GDM1 (cell line): ENCODE measurements at places on chromosomes 4 and X.

- no peak for DNase-seq
Measured at GRCh38 chr4:22315628-22316027, 200.2 kb downstream of the ADGRA3 start.

GRCh38 chrX:10728806-10729389 lies 108.5 kb upstream of the MID1 start:
- no peak for DNase-seq

DNA sequence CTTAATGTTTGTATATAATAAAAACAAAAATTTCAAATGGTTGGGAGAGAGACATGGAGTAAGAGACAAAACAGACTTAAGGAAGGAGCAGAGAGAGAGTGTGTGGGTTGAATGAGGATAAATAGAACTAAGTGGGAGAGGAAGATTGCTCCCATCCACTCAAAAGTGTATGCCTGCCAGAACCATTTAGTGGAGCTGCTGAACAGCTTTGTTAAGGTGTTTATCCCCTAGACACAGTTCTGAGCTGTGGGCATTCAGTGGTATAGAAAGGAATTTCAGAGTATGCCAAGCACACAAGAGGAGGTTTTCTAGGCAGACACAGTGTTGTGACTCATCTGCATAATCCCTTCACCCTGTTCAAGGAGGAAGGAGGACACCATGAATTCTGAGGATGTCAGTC lies 508.6 kb upstream of the EPHA5 start:
- DNase-seq, result no peak

DNA sequence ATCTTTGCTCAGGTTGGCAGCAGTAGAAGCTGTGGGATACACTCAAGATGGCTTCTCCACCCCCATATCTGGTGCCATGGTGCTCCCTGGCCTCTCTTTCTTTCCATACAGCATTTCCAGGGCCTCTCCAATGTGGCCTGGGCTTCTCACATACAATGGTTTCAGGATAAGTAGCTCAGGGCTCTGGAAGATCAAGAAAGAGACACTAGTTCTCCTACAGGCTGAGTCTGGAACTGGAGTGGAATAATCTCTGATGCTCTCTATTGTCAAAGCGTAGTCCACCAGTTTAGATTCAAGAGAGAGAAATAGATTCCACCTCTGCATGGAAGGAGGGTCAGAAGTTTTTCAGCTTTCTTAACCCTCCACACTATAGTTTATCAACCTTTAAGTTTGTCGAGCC lies 138.2 kb upstream of the AADAT start:
- DNase-seq, result no peak

DNA sequence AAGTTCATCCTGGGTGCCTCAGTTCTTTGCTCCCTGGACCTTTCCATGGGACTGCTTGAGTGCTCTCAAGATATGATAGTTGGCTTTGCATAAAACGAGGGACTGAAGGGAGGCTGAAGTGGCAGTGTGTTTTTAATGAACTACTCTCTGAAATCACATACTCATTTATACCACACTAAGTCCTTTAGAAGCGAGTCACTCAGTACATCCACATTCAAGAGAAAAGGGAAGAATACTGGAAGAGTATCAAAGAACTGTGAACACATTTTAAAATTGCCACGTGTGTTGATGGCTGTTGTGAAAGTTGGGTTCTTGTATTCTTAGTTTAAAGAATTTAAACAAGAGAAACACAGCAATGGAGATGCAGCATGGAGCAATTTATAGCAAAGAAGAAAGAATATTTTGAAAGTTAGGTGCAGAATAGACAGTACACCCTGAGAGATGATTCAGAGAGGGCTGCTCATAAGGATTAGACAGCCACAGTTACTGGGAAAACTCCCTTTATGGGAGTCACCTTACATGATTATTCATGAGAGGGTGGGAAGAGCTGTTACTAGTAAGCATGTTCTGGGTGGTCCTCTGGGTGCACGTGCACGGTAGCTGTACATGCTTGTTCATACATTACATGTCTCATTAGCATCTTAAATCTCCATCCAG lies 380.7 kb downstream of the ADGRL3 start:
- no peak for DNase-seq

GRCh38 chr4:12487000-12487399 lies 997.1 kb downstream of the RAB28 start:
- no peak for DNase-seq

- DNase-seq, result no peak
Measured at GRCh38 chr4:148998719-148999118, 556.5 kb upstream of the NR3C2 start.

- no peak for DNase-seq
Measured at GRCh38 chr4:83067058-83067639, 32.2 kb downstream of the COPS4 start.

- DNase-seq, result no peak
Measured at GRCh38 chr4:26056406-26056805, 142.4 kb downstream of the SMIM20 start.

- DNase-seq, result no peak
Measured at GRCh38 chrX:72020788-72021187, 110.1 kb downstream of the NHSL2 start.

DNA sequence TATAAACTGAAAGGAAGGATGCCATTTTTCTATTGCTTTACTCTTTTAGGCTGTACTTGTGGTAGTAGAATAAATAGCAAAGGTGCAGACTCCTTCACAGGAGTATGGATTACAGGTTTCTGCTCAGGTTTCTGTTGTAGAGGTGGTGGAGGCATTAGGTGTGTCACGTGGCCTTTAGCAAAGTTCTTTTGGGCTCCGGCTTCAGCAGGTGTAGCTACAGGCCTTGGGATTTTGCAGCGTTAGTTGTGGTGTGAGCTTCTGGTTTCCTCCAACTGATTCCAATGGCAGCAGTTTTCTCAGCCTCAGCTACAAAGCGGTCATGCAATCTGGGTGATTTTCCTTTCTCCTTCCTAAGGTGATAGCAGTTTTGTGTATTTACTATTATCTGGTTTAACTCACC lies 255.8 kb upstream of the GK2 start:
- DNase-seq, result no peak

DNA sequence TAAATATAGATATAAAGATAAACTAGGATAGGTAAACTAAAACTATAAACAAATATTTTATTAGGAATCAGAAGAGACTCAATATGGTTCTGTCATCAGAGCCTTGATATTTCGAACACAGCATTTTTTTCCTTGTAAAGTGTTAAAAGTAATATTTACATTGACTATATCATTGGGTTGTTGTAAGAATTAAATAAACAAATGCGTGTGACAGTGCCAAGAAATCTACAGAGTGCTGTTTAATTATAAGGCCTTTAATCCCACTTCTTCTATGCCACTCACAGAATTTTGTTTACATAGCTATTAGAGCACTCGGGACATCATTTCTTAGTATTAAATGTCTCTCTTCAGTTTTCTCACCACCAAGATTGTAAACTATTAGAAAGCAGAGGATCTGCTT lies 807.4 kb downstream of the FSTL5 start:
- DNase-seq, result no peak

GRCh38 chr4:53575552-53575951 lies 15.7 kb downstream of the LNX1 start:
- no peak for DNase-seq

- DNase-seq, result no peak
Measured at GRCh38 chrX:120677004-120677652, 47.3 kb upstream of the C1GALT1C1 start.

DNA sequence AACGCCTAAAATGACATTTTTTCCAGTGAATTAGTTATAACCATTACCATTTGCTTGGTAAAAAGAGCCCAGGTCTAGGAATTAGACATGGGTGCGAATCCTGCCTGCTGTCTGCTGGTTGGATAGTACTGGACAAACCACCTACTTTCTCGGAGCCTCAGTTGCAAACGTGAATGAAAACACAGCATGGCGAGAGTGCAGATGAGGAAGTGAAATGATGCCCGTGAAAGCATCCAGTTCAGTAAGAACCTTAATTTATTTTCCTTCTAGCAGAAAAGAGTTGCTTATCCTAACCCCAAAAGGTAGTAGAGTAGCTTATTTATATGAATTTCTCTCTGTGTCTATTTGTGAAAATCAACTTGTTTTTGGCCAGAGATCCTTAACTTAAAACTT lies 171.4 kb upstream of the GALNT7 start:
- no peak for DNase-seq

DNA sequence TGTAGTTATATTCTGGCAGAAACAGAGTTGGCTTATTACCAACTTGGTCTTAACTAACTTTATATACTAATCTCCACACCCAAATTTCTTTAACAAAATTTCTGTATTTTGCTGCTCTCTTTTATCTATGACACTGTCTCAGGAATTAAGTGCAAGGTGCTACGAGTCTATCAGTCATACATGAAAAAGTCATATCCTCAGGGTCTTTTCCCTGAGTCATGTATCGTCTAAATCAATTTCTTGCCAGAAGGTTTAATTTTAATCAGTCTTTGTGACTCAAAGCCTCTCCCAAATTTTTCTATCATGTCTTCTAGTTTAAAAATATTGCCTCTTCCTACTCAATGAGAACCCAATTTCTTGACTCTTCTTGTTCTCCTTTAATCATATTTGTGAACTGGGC lies 1803.6 kb upstream of the PCDH7 start:
- no peak for DNase-seq

- no peak for DNase-seq
Measured at GRCh38 chr4:1234811-1235292, 14.1 kb downstream of the CTBP1 start.

- no peak for DNase-seq
Measured at GRCh38 chrX:40422021-40422420, 158.7 kb upstream of the ATP6AP2 start.

- no peak for DNase-seq
Measured at GRCh38 chrX:36087366-36087765, 167.8 kb downstream of the CFAP47 start.

- no peak for DNase-seq
Measured at GRCh38 chr4:66633477-66633876, 911.8 kb downstream of the CENPC start.

- DNase-seq, result no peak
Measured at GRCh38 chr4:112882286-112882685, 167.2 kb upstream of the ANK2 start.

DNA sequence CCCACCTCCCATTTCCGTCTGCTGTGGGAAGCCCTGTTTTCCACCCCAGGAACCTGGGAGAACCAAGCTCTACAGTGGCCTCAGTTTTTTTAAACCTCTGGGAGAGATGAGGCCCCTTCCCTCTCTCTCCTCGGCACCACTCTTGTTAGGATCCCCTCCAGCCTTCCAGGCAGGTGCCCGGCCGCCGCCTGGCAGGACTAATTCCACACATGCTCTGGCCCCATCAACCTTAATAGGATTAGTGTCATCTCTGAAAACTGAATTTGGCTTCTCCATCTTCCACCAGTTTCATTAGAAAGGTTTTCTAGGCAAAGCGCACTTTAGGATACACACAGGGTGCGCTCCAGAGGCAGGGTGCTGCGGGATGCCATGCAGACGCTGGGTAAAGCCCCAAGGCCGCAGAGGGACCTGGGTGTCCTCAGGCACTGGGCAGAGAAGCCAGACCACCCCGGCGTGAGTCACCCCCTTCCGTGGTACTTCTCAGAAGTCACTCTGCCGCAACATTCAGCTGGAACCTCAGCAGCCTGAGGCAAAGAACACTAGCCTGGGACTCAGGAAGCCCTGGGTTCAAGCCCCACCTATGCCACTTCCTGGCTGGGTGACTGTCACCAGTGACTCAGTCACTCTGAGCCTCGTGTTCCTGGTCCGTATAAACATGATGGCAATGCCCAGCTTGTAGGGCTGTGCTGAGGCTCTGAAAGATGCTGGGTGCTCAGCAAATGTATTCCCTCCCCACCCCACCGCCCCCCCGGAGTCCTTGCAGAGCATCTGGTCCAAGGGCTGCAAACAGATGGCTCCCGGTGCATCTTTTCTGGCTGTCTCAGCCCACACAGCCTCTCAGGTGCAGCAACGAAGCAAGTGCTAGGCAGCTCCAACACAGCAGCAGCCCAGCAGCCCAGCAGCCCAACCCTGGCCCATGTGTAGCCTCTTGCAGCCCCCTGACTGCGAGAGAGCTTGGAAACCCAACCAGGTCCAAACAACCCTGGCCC lies 29.1 kb downstream of the PPP2R2C start:
- no peak for DNase-seq

- no peak for DNase-seq
Measured at GRCh38 chr4:145485120-145485519, 3.5 kb downstream of the SMAD1 start.

DNA sequence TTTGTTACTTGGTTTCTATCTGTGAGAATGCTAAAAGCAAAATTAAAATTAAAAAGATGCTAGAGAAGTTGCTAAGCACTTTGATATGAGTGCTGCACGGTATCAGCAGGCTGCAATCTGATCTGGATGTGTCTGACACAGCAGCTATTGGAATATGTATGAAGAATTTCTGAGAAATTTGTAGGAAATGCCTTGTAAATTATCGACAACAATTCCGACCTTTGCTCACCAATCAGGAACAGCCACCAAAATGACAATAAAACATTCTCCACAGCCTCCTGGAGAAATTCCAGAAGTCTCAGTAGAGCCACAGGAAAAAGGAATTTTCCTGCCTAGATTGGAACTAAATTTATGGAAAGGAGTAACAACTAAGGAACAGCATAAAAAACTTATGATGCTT lies 82.5 kb downstream of the TIGD2 start:
- DNase-seq, result no peak

- DNase-seq, result no peak
Measured at GRCh38 chr4:37770016-37770415, 56.5 kb upstream of the PGM2 start.

GRCh38 chr4:185773419-185773818 lies 38.6 kb downstream of the SORBS2 start:
- DNase-seq, result no peak

- DNase-seq, result no peak
Measured at GRCh38 chr4:153449338-153449737, 16.8 kb upstream of the TMEM131L start.

- DNase-seq, result no peak
Measured at GRCh38 chr4:150906987-150907633, 108.0 kb downstream of the LRBA start.

GRCh38 chrX:34470507-34470906 lies 186.6 kb downstream of the TMEM47 start:
- no peak for DNase-seq

- DNase-seq, result no peak
Measured at GRCh38 chr4:41258783-41259182, 2.1 kb downstream of the UCHL1 start.

- DNase-seq, result no peak
Measured at GRCh38 chr4:15890246-15890829, 48.2 kb downstream of the FGFBP1 start.

DNA sequence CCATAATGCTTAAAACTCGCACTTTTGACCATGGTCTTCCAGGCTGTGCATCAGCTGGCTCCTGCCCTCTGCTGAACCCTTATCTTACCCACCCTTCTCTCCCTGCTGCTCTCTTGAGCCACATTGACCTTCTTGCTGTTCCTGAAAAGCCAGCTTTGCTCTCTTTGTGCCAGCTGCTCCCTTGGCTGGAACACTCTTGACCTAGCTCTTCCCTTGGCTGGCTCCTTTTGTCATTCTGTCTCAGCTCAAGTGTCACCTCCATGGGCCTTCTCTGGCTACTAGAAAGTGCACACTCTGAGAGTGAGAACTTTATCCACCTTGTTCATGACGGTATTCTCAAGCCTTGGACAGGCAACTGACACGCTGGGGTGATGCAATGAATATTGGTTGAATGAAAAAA lies 112.1 kb downstream of the MGST2 start:
- DNase-seq, result no peak

GRCh38 chrX:68991691-68992345 lies 163.0 kb downstream of the EFNB1 start:
- DNase-seq, result no peak

GRCh38 chr4:90198086-90198847 lies 71.1 kb downstream of the CCSER1 start:
- DNase-seq, result no peak

GRCh38 chr4:95181243-95181995 lies 367.4 kb downstream of the UNC5C start:
- DNase-seq, result no peak

GRCh38 chrX:27860337-27860736 lies 52.5 kb downstream of the MAGEB10 start:
- DNase-seq, result no peak
